ENCODE measurements at places on chromosomes 2 and 18. TPM values are rescaled to one million over a fixed set of nuclear protein-coding genes. Genes with fewer than 3 reads are reported as not detected.

The SH3YL1 gene
- 4.0 TPM for total RNA-seq

The CROCC2 gene
- not detected for total RNA-seq

The OTOF gene
- 0.07 TPM for total RNA-seq

The GALNT13 gene
- total RNA-seq = not detected
